NCI-H524 (cell line): ENCODE measurements at places on chromosomes 2 and 18.
A peak's percentile ranks its signal among the peaks of the same experiment; 100 is the strongest.

DNA sequence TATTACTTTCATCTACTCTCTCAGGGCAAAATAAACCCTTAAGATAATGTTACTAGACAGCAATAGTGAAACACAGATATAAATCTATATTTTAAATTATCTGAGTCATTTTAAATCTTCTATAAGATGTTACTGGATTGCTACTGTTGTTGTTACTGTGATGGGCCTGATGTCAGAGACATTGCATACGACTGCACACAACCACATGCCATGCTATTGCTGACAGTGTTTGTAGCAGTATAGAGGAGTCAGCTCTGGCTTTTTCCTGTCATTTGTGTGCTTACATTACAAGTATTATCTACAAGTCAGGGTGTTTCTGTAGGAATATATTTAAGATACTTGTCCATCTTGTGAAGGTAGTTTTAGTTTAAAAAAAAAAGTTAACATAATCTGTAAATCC is 63.9 kb downstream of the CCDC148 start:
- DNase-seq: no peak

DNA sequence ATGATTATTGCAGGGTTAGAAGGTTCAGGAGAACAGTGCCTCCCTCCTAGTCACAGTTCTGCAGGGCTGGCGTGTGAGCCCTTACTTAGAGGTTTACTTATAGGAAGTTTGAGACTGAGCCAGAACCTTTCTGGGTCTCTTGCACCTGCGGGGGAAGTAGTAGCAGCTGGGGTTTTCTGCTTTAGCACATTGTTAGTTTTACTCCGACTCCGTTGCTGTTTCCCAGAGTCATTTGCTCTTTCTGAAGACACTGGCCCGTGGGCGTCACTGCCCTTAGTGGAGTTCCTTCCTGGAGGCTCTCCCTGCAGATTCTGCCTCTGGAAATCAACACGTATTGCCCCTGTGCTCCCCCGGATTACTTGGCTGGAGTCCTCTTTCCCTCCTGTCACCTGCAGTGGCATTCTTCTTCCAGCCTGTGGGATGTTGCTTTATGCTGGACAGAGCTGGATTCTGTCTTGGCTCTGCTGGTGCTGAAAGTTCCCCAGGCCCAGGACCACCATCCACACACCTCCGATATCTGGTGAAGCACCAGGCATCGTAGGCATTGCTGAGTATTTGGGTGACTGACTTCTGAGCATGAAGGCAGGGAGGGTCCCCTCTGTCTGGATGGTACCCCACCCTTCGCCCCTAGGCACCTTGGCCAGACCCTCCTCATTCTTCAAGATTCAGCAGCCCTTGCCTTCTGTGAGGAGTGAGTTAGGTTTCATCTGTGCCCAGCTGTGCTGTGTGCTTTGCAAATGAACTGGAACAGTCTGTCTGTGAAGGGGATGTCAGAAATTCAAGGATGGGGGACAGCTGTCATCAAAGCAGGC is 51.7 kb downstream of the AGAP1 start:
- DNase-seq: peak; percentile 67

DNA sequence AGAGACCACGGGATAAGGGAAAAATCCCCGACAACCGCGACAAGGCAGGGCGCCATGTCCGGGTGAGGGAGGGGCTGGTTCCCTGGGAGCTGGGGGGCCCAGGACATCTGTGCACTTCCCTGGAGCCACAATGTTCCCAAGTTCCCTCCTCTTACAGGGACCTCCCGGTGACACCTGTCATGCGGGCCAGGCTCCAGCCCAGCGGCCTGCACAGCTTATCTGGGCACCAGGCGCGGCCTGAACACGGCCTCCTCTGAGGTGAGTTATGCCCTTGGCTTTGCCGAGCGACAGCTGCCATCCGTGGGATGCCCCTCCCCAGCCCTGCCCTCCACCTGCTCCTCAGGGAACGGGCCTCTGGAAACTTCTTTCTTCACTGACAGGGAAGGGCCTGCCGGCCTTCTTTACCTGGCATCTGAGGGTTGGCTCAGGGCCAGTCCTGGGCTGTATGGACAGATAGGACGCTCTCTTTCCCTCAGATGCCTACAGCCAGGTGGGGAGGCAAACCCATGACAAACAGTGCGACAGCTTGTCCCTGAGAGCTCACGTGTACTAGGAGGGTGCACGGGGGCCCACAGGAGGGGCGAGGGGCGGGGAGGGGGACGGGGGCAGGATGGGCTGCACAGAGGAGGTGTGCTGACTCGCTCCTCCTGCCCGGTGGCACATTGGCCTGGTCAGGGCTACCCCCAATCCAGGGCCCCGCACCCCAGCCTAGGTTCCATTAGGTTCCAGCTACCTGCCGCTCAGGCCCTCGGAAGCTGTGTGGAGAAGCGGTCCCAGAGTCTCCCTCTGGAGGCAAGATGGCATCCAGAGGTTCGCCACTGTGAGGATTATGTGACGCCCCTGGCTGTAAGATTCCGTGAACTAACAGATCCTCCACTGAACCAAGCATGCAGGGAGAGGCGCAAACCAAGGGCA is 34.9 kb upstream of the HPCAL1 start:
- peak; percentile 82 for DNase-seq

DNA sequence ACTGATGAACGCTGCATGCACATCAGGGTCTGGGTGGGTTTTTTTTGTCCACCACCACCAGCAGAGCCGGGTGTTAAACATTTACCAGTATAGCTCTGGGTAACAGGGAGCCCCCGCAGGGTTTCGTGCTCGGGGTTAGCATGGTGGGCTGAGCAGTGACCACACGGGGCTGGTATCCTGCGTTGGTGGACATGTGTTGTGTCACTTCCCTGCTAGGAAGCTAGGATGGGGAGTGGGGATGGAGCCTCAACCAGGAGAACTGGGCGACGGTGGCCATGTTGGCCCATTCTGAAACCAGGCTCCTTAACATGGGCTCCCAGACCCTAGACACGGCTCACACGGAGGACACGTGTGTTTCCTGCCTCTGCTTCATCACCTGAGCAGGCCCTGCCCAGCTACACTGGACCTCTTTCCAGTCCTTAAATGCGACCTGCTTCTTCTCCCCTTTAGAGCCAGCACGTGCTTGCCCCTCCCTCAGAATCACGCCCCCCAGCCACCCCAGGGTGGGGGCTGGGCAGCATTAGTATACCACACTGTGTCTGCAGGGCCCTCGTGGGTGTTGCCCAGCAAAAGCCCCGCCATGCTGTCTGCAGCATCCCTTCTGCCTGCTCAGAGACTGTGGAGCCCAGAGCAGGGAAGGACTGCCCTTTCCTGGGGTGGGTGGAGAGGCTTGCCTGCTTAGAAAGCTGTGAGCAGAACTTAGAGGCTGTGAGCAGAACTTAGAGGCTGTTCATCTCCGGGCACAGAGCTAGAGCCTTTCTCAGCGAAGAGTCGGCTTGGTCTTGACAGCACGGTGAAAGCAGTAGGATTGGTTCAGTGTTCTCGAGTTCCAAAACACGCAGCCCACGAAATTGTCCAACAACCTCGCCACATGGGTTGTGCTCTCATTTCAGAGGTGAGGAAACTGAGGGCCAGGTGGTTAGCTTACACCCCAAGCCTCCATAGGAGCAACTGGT is 142.1 kb downstream of the KLHL29 start:
- no peak for DNase-seq

DNA sequence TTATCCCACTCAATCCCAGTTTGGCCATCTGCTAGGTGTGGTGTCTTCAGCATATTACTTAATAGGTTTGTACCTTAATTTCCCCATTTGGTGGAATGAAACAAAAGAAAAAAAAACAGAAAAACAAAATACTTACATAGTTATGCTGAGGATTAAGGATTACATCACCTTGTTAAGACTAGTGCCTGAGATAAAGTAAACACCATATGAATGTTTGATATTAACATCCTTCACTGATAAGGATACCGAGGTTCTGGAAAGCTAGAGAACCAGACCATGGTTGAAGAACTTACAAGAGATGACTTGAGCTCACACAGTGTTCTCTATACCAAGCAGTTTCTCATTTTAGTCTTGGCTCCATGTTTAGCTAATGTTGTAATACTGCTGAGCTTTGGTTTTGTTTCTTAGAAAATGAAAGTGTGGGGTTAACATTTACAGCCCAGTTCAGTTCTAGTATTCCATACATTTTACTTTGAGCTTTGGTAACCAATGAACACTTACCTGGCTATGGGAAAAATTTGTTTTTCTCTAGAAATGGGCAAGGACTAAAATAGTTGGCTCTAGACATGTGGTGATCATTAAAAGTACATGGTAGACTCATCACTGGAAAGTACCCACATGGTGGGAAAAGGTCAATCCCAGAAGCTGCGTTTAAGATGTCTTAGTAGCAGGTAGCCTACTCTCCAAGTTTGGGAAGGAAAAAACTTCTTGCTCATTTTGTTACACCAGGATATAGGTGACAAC is 5.8 kb upstream of the GPD2 start:
- no peak for DNase-seq

- DNase-seq: no peak
Observed at GRCh38 chr18:68662754-68663153, 52.2 kb downstream of the TMX3 start.

GRCh38 chr2:64448041-64448426 is 5.9 kb upstream of the LGALSL start:
- no peak for DNase-seq

GRCh38 chr2:19355931-19356544 is 2.4 kb downstream of the OSR1 start:
- no peak for DNase-seq

DNA sequence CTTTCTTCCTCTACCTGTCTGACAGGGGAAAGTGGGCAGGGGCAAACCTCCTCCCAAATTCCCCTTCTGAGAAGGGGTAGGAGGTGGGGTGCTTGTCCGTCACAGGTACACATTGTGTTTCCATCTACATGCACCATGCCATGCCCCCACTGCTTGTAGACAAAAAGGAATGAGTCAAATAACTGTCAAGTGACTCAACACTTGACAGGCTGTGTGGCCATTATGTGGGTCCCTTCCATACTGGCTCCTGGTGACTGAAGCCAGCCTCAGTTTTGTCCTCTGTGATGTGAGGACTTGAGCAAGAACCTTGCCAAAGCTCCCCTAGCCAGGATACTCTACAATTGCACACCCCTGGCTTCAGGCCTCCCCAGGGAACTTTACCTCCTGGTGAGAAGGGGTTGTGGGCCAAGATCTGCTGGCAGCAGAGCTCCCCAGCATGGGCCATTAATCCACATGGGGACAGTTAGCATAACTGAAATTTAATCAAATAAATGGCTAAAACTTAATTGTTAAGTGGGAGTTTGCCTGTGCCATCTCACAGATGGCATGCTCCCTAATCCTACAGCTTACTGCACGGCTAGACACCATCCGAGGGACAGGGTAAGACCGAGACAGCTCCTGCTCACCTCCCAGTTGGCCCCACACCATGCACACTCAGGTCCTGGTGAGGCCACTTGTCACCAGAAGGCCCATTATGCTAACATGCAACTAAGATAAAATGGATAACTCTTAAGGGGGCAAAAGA is 140.2 kb downstream of the BCL11A start:
- peak; percentile 73 for DNase-seq

- no peak for DNase-seq
Observed at GRCh38 chr2:158783923-158784322, 11.2 kb upstream of the DAPL1 start.

DNA sequence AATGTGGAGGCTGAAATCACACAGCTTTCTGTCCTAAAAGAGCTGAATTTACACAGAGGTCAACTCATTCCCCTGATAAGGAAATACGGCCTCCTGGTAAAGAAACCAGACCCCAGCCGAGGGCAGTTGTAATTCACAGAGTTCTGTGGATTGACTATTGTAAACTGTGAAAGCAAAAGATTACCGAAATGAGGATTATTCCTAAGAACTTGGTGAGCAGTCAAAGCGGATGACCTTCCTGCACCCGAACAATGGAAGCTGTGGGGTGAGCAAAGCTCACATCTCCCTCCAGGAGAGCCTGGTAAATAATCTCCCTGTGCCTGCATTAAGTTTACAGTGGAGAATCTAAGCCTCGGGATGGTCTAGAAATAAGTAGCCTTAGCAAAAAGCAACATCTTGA is 138.2 kb upstream of the PXDN start:
- DNase-seq: no peak

- no peak for DNase-seq
Observed at GRCh38 chr2:71778514-71778913, 325.2 kb downstream of the DYSF start.

GRCh38 chr2:11090187-11090586 is 65.1 kb upstream of the SLC66A3 start:
- no peak for DNase-seq

DNA sequence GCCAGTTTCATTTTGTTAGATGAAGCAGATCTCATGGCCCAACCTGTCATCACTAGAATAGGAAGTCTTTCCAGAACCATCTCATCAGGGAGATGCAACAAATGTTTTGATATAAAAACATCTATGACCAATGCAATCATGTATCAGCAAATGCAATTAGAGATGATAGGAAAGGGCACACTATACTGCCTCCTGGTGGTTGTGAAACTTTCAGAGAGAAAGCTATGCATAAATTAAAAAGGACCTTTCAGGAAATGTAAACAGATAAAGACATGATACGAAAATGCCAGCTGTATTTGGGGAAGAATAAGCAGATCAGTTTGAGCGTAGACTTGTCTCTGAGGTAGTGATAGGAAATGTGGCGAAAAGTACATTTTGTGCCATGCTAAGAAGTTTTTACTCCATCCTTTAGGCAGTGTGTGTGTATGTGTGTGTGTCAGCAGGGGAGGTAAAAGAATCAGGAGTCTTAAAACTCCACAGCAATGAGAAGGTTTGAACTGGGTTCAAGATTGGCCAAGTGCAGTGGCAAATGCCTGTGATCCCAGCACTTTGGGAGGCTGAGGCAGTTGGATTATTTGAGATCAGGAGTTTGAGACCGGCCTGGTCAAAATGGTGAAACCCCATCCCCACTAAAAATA is 479.3 kb downstream of the CPS1 start:
- DNase-seq: no peak

GRCh38 chr2:100783987-100784386 is 36.0 kb upstream of the NPAS2 start:
- no peak for DNase-seq

- DNase-seq: no peak
Observed at GRCh38 chr2:215917953-215918620, 95.3 kb downstream of the MREG start.

- no peak for DNase-seq
Observed at GRCh38 chr2:108364676-108365297, 13.0 kb upstream of the SULT1C4 start.

- DNase-seq: no peak
Observed at GRCh38 chr2:69848186-69848790, 18.8 kb downstream of the GMCL1 start.

DNA sequence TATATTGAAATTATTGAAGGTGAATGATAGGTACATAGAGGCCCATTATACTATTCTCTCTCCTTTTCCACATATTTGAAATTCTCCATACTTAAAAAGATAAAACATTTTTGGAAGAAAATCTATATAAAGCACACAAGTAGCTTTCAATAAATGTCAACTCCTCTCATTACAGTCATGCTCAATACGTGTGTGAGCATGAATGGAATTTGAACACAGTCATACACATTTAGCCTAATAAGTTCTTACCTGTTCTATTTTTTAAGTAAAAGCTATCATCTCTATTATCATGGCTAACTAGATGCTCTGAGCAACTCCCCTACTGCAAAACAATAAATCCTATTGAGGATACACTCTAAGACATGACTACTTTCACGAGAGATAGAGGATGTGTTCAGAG is 41.9 kb upstream of the SPATS2L start:
- no peak for DNase-seq
